Activated T-cell treated with anti-CD3 and anti-CD28 coated beads for 48 hours (primary cell): ENCODE measurements at places on chromosomes 1 and 21.

GRCh38 chr1:26991310-26992116 lies 2.0 kb upstream of the TRNP1 start:
- no peak for DNase-seq

DNA sequence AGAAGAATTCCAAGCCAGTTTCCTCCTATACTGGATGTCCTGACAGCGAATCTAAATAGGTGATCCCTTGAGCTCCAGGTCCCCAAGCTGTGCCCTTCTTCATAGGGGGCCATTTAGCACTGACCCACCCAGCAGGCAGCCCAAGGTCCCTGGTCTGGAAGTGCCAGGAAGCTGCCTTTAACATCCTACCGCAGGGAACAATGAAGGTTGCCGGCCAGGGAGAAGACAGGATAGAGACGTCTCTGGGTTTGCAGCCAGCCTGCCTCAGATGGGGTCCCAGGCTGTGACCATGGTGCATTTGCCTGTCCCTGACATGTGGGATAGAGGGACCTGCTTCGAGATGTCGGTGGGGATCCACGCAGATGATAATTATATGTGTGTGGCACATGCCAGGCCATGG lies 2.7 kb upstream of the RIPK4 start:
- no peak for DNase-seq

- no peak for DNase-seq
Observed at GRCh38 chr21:14600569-14601297, 54.6 kb upstream of the SAMSN1 start.

- DNase-seq: no peak
Observed at GRCh38 chr1:35175098-35175576, 17.8 kb downstream of the SFPQ start.

DNA sequence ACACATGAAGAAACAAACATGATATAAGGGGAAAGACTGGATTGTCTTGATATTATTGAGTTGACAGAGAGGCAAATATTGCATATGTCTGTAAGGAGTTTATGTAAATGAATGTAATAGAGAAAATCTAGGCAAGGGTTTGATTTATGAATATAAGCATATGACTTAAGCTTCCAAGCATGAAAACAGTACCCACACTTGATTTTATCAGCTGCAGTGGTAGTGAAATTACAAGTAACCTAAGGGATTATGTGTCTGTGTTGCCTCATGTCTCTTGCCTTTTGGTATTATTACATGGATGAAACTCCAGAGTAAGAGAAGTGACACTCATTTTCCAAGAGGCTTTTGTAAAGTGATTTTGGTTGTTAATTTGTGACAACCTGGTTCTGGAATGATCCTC lies 1678.9 kb downstream of the KCNT2 start:
- DNase-seq: no peak

DNA sequence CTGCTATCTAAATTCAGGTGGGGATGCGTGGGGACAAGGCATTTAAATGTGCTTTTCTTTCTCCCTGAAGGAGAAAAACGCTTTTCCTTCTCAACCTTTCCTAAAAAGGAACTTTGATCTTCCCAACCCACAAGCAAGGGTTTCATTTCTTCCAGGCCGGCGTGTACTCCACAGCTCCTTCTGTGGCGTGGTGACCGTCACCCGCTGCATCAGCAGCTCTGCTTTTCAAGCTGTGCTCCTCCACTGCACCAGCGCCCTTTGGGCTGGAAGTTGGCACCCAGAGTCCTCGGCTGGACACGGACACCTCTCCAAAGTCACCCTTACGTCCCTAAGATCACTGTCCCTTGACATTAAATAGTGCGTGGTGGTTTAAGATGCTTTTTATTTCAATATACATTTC lies 54.3 kb downstream of the PEX14 start:
- DNase-seq: no peak

GRCh38 chr1:99397029-99397428 lies 132.7 kb downstream of the PLPPR4 start:
- DNase-seq: no peak

GRCh38 chr1:92444351-92444750 lies 42.4 kb downstream of the GFI1 start:
- DNase-seq: no peak
